ENCODE measurements at places on chromosomes 2 and 18.

DNA sequence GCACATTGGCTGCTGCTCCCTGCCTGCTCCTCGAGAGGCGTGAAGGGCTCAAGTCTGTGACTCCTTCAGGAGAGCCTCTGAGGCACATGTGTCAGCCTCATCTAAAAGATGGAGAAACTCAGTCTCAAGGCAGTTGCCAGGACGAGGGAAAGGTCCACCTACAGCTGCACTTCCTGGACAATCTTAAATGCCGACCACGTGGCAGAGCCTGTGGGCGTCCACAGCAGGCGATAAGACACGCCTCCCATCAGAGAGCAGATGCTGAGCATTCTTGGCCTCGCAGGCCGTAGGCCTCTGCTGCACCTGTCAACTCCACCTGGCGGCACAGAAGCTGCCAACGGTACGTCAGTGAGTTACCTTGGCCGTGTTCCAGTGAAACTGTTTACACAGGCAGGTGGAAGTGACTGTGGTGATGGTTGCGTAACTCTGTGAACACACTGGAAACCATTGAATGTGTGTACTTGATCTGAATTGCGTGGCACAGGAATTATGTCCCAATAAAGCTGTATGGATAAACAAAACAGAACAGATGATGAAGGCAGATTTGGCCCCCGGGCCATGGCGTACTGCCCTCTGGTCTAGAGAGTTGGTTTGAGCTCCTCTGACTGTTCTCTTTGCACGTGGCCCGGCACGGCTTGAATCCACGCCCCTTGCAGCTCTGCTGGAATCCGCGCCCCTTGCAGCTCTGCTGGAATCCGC is 114.5 kb downstream of the RNF144A start:
- DNase-seq = peak; percentile 19

GRCh38 chr2:23497536-23497935 is 112.6 kb downstream of the KLHL29 start:
- no peak for DNase-seq

DNA sequence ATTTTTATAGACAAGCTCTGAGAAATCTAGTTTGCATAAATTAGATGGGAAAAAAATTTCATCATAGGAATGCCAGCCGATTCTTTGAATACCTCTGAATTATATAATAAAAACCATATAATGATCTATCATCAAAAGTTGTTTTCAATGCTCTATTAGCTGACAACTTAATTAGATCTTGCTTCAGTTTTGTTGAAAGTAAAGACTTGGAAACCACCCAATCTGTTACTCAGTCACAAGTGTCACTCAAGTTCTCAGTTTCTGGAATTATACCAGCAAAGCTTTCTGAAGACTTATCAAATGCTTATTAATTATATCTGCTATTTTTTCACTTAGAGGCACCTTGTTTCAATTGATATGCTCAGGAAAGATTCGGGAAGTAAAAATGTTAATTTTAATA is 17.4 kb upstream of the TP53I3 start:
- no peak for DNase-seq

DNA sequence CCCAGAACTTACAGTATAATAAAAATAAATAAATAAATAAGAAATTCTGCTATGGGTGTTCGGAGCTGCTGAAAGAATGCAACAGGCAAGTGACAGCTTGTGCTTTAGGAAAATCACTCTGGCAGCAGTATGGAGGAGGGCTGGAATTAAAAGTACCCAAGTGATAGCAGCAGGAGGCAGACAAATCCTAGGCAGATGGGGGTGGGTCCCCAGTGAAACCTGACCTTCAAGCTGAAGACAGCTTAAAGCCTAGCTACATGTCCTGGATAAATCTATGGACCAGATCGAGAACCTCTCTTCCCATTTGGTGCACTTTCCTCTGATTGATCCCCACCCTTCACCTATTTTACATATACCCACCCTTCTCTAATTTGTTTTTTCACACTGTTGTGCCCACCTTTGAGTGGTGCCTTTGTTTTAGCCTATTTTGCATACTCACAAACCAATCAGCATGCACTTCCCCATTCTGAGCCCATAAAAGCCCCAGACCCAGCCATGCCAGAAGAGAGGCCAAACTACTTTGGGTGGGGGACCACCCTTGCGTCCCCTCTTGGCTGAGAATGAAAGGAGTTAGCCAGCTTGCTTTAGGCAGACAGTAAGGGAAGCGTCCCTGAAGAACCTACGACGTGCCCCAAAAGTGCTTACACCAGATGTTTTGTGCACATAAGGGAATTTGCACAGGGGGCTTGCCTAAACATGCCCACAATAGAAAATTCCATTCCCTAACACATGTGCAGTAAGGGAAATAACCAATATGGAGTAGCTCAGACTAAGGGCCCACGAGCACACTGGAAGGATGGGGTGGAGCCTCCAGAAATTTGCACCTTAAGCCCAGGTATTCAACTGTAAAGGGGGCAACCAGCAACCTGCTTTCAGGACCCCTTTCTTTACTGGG is 3.0 kb downstream of the METTL8 start:
- DNase-seq = no peak

DNA sequence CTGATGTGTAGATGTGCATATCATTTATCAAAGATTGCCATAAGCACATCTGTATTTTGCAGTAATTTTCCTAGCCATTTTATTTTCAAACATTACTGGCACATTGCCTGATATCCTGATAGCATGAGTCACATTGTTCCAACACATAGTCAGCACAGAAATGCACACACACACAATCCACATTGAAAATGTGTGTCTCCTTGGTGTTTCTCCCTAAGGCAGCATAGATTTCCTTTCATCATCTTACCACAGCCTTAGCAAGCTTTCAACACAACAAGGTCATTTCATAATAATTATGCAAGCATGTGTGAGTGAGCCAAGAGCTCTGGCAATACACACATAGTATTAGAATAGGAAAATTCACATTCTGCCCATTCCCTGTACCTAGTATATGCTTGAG is 245.4 kb upstream of the MEIS1 start:
- DNase-seq = peak; percentile 1

DNA sequence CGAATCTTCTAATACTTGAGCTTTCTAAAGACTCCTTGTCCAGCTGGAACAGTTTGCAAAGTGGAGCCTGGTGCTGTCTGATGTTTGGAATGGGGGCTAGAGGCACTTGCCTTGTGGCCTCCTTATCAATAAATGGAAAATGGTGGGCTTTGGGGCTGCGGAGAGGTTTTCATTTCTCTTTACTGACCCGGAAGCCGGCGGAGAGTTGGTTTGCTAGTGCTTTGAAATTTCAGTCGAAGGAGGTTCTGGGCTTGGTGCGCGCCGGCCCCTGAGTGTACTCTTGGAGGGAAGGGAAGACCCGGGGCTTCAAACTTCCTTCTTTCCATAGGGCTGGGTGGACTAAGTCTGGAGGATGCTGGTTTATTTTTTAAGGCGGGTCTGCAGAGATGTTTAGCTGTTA is 714 bp downstream of the RPIA start:
- no peak for DNase-seq

DNA sequence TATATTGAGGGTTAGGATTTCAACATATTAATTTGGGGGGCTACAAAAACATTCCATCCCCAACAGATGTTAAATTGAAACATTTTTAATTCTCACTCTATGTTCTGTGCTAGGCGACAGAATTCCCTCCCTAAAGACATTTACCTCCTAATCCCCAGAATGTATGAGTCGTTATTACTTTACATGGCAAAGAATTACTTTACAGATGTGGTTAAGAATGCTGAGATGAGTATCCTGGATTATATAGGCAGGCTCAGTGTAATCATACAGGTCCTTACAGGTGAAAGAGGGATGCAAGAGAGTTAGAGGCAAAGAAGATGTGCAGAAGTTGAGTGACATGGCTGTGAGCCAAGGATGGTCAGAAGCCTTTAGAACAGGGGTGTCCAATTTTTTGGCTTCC is 974.1 kb upstream of the ACVR2A start:
- no peak for DNase-seq

DNA sequence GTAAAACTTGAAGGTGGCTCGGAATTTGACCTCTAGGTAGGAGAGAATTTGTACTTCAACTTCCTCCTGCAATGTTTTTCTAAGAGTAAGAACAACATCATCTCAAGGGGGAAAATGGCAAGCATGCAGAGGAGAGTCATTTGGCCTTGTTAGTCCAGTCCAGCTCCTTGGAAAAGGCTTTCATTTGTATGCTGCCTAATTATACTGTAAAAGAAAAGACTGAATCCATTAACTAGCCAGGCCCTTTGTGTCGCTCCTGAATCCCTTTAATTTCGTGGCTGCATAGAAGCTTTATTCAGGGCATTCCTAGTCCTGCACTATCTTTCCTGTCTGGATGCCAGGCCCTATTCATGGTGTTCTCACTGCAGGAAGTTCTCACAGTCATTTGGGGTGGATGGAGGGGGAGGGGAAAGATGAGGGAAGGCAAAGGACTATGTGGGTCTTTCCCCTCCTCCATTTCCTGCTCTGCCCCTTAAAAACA is 36.0 kb downstream of the PHLPP1 start:
- DNase-seq = no peak

- no peak for DNase-seq
These were observed 36.4 kb downstream of the PTRHD1 start for GRCh38 chr2:24756789-24757188.

DNA sequence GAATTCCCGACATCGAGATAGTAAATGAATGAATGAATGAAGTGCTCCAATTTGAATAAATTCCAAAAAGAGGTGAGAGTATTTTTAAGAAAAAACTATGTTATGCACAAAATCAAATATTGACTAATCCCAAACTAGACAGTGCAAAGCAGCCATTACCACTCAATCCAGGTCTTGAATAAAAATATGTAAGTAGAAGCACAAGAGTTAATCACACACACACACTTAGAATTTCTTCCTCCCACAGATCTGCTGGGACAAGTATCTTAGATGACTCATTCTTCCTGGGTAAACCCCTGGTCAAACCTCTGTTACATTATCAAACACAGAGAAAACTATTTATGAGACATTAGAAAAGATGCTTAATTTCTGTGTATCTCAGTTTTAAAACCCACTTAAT is 102.0 kb downstream of the PLA2R1 start:
- peak; percentile 52 for DNase-seq

Measured in fibroblast of gingiva (primary cell).